ENCODE measurements at places on chromosomes 3 and 15.

GRCh38 chr3:82130046-82130445, 368.6 kb upstream of the GBE1 start:
- DNase-seq: no peak

- DNase-seq: no peak
Observed at GRCh38 chr15:81268881-81269601, 54.9 kb downstream of the STARD5 start.

DNA sequence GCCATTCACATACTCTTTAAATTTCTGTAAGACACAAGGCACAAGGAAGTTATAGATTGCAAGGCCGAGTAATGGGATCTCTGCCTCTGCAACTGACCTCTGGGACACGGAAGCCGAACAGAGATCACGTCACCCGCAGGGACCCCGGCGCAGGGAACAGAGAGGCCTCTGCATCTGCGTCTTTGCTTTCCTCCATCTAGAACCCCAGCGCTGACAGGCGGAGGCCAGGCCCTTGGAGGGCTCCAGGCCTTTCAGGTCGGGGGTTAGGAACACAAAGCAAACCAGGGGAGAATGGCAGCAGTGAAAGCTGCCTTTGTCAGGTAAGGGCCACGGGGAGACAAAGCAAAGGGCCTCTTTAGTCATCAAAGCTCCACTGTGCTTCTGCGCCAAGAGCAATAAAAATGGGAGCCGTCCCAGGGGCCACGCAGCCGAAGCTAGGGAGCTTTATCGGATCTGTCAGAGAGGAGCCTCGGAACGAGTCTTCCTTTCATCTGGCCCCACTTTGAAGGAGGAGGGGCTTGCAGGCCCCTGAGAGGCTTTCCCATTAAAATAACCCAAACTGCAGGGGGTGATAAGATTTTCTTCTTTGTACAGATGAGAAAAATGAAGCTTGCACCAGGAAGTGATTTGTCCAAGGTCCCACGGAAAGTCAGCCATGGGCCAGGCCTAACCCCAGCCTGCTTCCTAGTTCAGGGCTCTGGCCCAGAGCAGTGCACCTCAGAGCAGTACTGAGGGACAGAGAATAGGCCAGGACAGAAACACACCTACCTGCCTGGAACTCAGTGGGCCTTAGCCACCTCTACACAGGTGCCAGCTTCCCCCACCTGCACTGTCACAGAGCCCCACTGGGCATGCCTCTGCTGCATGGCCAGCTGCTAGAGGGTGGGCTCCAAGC, 84.4 kb upstream of the RAD18 start:
- DNase-seq: no peak

DNA sequence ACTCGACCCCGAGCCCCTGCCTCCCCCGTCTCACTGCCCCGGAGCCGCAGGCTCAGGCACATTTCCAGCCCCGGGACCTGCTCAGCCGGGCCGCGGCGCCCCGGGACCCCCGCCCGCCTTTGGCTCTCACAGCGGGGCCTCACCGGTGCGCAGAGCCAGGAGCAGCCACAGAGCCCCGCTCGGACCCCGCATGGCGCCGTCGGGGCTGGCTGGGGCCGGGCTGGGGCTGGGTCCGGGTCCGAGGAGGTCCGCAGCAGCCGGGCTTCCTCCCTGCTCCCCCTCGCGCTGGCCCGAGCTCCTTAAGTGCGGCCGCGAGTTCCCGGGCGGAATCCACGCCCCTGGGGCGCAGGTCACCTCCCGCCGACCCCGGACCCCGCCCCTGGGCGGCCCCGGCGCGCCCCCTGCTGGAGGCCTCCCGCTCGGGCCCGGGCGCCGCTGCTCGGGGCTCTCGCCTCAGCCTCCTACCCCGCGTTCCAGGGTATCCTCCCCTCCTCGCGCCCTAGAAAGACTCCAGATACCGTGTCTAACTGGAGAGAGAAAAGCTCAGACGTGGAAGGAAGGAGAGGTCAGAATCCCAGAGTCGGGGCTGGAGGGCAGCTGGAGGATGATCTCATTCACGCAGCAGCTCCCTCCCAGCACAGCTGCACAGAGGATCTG, at the start of gene MELTF:
Gene MELTF, minus strand, starts transcription at position 307 of the 657 bp plus-strand sequence. Its CDS starts 115 bp downstream, at position 192.
- DNase-seq: peak; percentile 74

GRCh38 chr3:127325629-127325961, 37.7 kb upstream of the PRR20G start:
- no peak for DNase-seq

- no peak for DNase-seq
Observed at GRCh38 chr15:70524470-70524869, 238.9 kb downstream of the UACA start.

- DNase-seq: no peak
Observed at GRCh38 chr15:60928970-60929369, 300.1 kb downstream of the RORA start.

DNA sequence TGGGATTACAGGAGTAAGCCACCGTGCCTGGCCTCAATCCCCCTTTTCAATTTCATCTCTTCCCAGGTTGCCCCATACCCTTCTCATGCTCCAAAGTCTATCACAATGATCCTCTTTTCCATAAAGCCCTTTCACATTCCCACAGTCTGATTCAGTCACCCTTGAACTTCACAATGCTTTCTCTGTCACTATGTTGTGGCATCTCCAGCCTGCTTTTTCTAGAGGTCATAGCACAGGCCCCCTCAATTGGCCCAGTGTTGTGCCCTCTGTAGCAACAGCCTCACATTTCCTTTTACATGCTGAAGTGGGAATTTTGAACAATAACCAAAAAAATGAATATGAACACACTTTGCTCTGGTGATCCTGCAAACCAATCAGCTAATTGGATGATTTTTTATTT, 21.5 kb downstream of the DRD3 start:
- DNase-seq: no peak

DNA sequence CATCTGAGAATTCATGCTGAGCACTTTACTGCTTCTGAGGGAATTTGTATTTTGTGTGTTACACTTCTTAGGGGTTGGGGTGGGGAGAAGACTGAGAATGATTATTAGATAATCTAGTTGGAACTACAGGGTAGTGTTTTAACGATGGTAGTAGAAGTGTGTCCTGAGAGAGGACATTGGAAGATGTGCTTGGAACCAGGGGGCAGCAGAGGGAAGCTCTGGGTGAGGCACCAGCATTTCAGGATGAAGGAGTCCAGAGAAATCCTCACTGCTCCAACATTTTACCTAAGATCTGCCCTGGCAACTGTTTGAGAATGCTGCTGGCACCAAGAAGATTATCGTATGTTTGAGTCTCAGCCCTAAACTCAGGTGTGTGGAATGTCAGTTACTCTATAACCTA, 145.5 kb downstream of the SQOR start:
- no peak for DNase-seq

DNA sequence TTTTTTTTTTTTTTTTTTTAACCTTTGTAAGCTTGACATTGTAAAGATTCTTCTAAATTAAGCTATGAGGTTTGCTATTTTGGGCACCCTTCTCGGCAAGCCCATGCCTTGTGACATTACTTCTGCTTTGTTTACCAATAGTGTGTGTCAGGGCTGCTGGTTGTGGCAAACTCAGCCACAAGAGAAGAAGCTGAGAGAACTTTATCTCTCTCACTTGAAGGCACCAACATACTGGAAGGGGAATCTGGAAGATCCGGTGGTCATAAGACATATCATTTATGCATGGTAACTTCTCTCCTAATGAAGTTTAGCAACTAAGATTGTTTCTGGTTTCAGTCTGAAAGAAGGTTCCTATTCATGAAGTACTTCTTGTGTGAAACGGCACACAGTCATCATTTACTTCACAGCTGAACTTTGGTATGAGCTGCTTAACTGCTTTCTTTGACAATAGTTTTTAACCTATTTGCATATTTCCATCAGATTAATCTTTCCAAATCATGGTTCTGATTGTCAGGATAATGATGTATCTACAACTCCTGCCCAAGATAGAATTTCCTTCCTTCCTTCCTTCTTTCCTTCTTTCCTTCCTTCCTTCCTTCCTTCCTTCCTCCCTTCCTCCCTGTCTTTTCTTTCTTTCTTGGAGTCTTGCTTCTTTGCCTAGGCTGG, 189.3 kb downstream of the NFKBIZ start:
- no peak for DNase-seq

- DNase-seq: no peak
Observed at GRCh38 chr15:22811640-22812039, 25.2 kb downstream of the NIPA1 start.

- DNase-seq: no peak
Observed at GRCh38 chr3:125647318-125648014, 52.2 kb upstream of the OSBPL11 start.

DNA sequence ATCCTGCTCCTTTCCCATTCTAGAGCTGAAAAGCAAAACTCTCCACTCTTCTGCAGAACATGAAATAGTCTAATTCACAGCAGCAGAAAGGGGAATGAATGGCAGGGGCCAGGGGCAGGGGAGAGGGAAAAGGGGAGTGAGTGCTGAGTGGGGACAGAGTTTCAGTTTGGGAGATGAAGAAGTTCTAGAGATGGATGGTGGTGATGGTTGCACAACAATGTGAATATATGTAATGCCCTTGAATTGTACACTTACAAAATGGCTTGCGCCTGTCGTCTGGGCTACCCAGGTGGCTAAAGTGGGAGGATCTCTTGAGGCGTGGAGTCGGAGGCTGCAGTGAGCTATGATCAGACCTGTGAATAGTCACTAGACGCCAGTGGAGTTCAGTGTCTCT, 78.5 kb upstream of the MEF2A start:
- DNase-seq: no peak

GRCh38 chr3:5301651-5302297, 114.3 kb downstream of the EDEM1 start:
- no peak for DNase-seq

DNA sequence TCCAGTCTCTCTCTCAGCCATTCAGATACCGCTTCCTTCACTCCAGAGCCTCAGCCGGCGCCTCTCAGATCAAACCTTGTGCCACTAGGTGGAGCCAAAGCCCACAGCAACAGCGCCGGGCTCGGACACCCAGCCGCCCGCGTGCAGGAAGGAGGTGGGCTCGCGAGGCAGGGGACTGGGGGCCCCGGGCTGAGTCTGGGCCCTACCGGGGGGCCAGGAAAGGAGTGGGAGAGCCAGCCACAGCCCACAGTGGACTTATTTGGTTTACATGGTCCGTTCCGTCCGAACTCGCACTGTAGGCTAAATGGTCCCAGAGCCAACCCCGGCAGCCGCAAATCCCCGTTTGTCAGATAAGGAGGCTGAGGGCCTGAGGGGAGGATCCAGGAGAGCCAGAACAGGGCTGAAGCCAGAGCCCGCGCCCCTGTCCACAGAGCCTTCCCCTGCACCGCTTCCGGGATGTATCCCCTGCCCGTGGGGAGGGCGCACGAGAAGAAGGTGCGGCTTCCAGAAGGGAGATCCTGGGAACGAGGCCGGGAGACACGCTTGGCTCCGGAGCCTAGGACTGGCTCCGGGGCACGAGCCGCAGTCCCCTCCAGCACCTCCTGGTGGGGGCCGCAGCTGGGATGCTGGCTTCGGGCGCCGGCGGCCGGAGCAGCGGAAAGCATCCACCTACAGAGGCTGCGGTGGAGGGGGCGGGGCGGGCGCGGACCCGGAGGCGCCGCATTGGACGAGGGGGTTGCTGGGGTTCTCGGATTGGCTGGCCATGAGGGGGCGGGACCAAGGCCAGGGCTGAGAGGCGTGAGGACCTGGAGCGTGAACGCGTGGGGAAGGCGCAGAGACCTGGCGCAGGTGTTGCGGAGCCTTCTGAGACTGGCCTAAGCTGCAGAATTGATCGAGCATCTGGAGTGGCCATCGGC, 6.5 kb upstream of the CYP11A1 start:
- DNase-seq: peak; percentile 94

DNA sequence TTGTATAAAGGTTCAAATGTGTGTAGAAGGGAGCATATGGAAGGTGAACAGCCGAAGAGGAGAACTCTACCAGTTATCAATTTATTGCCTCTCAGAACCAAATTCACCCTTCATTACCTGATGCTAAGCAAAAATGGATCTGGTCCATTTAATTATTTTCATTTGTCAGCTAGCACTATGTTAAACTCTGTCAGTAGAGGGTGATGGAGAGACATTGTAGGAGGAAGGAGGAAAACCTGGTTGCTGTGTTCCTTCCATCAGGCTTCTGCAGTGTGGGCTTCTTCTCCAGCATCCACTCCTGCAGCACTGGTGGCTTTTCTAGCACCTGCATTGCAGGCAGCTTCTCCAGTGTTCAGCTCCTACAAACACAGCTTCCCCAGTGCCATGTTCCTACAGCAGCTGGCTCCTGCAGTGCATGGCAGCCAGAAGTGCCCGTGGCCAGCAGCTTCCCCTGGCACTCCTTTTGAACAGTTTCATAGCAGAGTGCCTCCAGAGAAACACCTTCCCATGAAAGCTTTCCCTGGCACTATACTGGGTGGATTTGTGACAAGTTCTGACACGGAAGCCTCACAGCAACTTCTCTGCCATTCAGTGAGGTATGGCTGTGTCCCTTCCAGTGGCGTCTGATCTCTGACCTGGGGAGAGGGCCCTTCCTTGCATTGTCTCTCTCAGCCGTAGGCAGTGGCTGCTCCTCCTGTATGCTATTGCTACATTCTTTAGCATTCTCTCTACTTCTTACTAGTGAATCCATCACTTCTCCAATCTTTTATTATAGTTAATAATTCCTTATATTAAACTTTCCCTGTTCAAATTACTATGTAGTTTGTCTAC, 14.6 kb upstream of the IL17RD start:
- no peak for DNase-seq

DNA sequence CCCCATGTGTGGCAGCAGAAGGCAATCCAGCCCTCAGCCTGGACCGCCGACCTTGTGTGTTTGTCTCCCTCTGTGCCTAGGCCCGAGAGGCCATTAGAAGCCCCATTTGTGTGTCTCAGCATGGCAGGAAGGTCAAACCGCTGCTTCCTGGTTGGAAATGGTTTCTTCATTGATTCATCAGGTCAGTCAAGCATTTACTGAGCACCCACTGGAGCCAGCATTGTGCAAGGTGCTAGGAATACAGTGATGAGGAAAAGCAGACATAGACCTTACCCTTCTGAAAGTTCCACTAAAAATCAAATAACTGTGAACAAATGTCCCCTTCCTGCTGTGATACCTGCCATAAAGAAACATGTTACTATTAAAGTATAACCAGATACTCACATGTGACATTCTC, 265.9 kb upstream of the CTDSPL start:
- DNase-seq: no peak

- DNase-seq: no peak
Observed at GRCh38 chr15:84023636-84024035, 211.9 kb upstream of the GOLGA6L4 start.

DNA sequence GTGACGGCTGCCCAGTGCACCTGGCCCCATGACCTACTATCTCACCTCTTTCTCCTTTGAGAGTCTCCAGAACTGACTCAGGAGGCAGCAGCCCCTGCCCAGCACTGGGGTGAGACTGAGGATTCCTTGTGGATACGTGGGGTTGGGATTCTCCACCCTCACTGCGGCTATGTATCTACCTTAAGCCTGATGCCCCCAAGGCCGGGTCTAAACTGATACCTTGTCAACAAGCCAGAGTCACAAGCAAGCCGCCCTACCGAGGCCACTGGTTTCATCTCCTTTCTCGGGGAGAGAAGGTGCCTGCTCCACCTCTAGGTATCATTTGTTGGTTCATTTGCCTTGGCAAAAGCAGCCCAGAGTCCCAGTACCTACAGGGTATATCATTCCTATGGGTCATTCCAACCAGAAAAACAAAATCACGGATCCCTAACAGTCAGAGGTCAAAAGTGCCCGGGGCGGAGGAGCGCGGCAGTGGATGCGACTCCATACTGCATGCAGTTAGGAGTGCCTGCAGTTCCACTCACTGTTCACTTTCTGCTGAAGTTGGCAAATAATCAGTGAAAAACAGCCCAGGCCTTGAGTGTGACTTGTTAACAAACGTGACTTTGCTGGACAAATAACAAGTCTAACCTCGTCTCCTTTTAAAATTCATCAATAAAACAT, 47.5 kb downstream of the ABTB1 start:
- no peak for DNase-seq

Measured in T-helper 9 cell (primary cell).